ENCODE measurements at places on chromosomes 6 and 20.

- DNase-seq, result no peak
Measured at GRCh38 chr6:14276667-14277404, 159.3 kb downstream of the CD83 start.

DNA sequence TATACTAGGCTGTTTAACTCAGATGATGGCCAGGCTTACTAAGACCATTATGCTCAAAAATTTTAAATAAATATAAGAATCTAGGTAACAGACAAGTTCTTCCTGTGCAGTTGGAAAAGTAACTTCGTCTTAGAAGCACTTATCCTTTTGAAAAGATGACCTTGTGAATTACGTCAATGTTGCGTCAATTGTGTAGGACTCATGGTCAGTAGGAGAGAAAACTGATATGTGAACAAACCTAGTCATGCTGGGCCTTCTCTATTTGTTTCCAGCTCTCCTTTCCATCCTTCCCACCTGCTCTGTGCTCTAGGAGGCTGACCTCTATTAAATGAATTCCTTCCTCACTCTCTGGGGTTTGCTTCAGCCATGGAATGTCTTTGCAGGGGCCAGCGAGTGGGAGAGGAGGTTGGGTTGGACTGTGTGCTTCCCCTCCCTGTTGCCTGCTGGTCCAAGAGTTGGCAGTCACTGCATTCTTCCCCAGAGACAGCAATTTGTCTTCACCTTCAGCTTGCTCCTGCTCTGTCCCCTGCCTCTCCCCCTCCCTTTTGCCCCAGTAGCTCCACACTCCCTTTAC, 128.0 kb upstream of the TNFAIP3 start:
- DNase-seq, result no peak

DNA sequence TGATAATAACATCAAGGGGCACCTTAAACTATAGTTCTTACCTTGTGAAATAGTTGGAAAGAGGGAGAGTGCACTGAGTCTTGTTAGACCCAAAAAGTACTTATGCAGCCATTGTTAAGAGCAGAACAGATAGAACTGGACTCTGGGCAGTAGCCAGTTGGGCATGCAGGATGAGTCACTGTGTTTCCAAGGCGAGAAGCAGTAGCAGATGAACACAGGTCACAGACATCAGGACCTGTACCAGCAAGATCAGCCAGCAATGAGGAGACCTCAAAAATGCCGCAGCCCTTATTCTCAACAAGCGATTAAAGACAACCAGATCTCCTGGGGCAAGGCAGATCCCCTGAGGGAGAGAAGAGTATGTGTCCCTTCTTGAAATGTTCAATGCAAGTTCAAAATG, 79.0 kb downstream of the SAMD3 start:
- peak; percentile 43 for DNase-seq

- DNase-seq, result no peak
Measured at GRCh38 chr6:147643341-147644200, 135.1 kb downstream of the SAMD5 start.

GRCh38 chr6:5333658-5334057, 72.3 kb downstream of the FARS2 start:
- DNase-seq, result peak; percentile 40

GRCh38 chr6:17589406-17590096, 10.6 kb upstream of the FAM8A1 start:
- peak; percentile 98 for DNase-seq

- DNase-seq, result no peak
Measured at GRCh38 chr20:54590856-54591255, 115.5 kb downstream of the DOK5 start.

GRCh38 chr6:166398348-166398747, 15.6 kb upstream of the MPC1 start:
- DNase-seq, result no peak

DNA sequence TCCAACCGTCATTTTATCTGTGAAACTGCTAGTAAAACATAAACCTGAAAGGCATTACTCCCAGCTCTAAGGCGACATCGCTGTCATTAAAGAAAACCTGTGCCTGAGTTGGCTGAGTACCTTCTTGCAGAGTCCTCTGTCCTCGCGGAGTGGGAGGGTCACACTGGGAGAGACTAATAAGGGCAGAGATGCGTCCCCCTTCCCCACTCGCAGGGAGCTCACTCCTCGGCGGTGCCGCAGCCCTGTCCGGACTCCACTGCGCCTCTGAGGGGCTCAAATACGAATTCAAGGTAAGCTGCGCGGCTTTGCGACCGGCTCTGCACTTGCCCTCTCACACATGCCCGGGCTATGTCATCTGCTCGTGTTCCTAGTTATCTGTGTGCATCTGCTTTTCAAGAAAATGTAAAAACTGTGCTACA, at the start of gene COL19A1:
TSS of gene COL19A1 (plus strand) at position 206 of the 419 bp plus-strand sequence. CDS start 13,012 bp downstream, outside the sequence.
- peak; percentile 22 for DNase-seq
